ENCODE measurements at places on chromosomes 16 and 17. TPM values are rescaled to one million over a fixed set of nuclear protein-coding genes. Genes with fewer than 3 reads are reported as not detected.

LRRC37A gene
- polyA plus RNA-seq, result 1.3 TPM

PRSS22 gene
- not detected for polyA plus RNA-seq

CDC42EP4 gene
- 0.39 TPM for polyA plus RNA-seq

HEATR9 gene
- polyA plus RNA-seq, result not detected

PIP4K2B gene
- 11.5 TPM for polyA plus RNA-seq

GAS2L2 gene
- not detected for polyA plus RNA-seq

OR1F1 gene
- polyA plus RNA-seq, result not detected

TMEM97 gene
- polyA plus RNA-seq, result 7.2 TPM

DRC3 gene
- 0.90 TPM for polyA plus RNA-seq

WNT3 gene
- 0.14 TPM for polyA plus RNA-seq

NUP85 gene
- polyA plus RNA-seq, result 32.3 TPM

PLA2G10 gene
- 0.24 TPM for polyA plus RNA-seq

NACA2 gene
- not detected for polyA plus RNA-seq

CSH2 gene
- not detected for polyA plus RNA-seq

CCDC92B gene
- polyA plus RNA-seq, result not detected

TMEM235 gene
- polyA plus RNA-seq, result not detected

BAIAP2 gene
- 0.48 TPM for polyA plus RNA-seq

TOM1L2 gene
- 3.7 TPM for polyA plus RNA-seq

MYADML2 gene
- polyA plus RNA-seq, result not detected

ASPA gene
- not detected for polyA plus RNA-seq

CTRB1 gene
- polyA plus RNA-seq, result not detected

CCL13 gene
- not detected for polyA plus RNA-seq

APOH gene
- not detected for polyA plus RNA-seq

KCNG4 gene
- not detected for polyA plus RNA-seq

PIEZO1 gene
- 33.4 TPM for polyA plus RNA-seq

CPHXL gene
- not detected for polyA plus RNA-seq

SLX1A gene
- 83.5 TPM for polyA plus RNA-seq

Measured in IgD-negative memory B cell (primary cell).